ENCODE measurements at places on chromosomes 12 and 14.
A peak's percentile ranks its signal among the peaks of the same experiment; 100 is the strongest.

GRCh38 chr14:55340482-55340881, 69.3 kb downstream of the FBXO34 start:
- DNase-seq: no peak

DNA sequence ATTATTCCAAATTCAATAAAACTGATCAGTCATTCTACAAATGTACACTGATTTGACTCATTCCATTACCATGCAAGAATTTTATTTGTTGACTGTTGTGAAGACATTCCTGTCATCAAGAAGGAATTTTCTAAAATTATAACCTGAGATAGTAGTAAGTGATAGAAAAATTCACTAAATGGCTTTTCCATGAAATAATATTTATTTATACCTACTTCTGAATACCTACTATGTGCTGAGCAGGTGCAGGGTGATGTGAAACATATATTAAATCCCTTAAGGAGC, 841.7 kb downstream of the NRXN3 start:
- no peak for DNase-seq

- peak; percentile 46 for DNase-seq
Measured at GRCh38 chr12:132622437-132623071, 4.0 kb downstream of the P2RX2 start.

DNA sequence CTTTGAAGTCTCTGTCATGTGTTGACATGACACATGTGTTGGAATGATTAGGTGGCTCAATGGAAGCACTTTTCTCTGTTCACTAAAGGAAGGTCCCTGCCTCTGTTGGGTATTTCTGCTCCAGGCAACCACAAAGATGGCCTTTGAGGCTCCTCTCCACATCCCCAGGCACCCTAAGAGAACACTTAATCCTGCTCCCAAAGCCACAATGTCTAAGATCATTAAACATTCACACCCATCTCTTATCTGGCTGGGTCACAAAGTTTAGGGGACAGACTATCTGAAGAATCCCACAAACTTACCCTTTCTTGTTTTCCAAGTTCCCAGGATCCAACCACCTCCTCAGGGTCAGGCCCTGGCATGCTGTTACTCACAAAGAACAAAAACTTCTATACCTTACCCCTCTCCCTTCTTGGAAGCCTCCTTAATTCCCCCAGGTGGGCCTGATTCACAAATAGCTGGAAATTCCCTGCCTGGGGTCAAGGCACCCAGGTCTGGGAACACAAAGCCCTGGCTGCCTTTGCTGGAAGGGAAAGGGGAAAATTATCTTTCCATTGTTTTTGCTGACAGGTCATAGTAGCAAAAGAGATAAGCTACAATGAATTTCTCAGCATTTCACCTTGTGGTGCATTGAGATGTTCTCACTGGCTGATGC, 333.7 kb downstream of the PCNX1 start:
- DNase-seq: no peak

- DNase-seq: no peak
Measured at GRCh38 chr12:85617307-85618091, 218.7 kb downstream of the RASSF9 start.

- no peak for DNase-seq
Measured at GRCh38 chr14:51079085-51079484, 15.8 kb downstream of the TRIM9 start.

DNA sequence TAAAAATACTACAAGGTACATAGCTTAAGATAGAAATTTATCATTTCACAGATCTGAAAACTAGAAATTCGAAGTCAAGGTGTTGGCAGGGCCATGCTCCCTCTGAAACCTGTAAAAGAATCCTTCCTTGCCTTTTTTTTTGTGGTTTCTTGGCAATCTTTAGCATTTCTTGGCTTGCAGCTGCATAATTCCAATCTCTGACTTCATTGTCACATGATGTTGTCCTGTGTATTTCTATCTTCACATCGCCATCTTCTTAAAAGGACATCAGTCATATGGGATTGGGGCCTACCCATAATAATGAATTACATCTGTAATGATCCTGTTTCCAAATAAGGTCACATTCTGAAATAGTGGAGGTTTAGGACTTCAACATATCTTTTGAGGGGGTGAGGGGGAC, 250.4 kb downstream of the TMTC2 start:
- no peak for DNase-seq

DNA sequence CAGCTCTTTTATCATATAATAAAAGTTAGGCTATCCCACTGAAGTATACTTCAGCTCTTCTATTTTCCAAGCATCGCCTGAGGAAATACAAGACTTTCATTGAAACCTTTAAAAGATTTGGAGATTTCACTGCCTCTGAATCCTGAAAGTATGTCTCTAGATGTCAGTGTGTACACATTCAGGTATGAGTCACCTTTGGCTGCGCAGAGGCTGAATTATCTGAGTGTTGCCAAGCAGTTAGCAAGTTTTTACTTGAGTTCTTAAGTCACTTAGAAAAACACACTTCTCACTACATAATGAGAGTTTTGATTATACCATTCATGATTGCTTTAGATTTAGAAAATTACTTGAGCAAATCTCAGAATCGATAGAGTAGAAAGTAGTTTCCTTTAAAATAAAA, 210.3 kb downstream of the TMTC2 start:
- DNase-seq: no peak

DNA sequence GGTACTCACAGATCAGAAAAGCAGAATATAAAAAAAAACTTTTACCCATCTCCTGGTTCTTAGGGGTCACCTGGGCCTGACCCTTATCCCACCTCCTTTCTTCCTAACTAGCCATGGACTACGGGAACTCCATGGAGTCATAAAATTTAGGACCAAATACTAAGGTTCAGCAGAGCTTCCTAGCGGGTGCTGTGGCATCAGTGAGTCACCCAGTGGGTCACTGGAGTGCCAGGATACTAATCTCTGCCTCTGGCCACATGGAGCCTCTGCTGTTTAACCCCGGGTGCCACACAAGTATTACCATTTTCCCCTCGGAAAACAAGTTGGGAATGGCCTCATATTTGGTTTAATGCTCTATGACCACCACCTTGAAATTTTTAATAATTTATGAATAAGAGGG, 6.9 kb downstream of the ZBTB39 start:
- no peak for DNase-seq

DNA sequence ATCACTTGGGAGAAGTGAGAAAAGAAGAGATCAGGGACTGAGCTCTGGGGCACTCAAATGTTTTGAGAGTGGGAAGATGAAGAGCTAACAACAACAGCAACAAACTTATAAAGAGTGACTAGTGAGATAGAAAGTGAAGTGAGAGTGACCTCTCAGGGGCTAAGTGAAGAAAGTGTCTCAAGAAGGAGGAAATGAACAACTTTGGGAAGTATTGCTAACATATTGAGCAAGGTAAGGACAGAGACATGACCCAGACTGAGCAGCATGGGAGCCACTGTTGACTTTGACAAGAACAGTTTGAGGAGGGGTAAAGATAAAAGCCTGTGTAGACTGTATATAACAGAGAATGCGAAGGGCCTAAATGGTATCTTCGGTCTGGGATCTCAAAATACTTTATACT, 155.1 kb upstream of the BTG1 start:
- no peak for DNase-seq

- DNase-seq: no peak
Measured at GRCh38 chr14:86039176-86039575, 509.2 kb downstream of the FLRT2 start.

DNA sequence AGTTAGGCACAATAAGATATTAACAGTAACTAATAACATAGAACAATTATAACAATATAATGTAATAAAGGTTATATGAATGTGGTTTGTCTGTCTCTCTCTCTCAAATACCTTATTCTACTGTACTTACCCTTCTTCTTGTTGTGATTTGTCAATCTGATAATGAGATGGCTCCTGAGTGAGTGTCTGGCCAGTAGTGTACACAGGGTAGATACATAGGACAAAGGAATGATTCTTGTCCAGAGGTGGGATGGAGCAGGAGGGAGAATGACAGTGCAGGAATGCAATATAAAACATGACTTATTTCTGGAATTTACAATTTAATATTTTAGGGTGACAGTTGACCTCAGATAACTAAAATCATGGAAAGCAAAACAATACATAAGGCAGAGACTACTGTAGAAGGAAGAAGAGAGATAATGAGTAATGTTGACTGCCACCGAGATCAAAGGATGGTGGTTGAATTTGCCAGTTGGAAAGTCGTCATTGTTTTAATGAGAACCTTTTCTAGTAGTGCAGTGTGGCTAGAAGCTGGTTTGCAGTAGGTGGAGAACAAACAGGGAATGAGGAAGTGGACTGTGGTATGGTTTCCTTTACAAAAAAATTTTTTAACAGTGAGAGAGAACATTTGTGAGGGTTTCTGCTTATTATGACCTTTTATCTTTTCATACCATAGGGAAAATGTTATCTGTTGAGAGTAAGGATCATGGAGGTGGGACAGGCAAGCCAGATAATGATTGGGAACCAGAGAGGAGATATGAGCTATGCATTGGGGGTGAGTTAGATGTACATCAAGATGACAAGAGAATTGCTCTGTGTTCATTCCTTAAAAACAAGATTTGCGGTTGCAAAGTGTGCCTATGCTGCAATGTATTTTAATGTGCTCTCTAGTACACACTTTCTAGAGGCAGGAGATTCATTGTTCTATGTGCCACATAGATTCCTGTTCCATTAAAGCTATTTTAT, 458.3 kb downstream of the BTG1 start:
- no peak for DNase-seq

DNA sequence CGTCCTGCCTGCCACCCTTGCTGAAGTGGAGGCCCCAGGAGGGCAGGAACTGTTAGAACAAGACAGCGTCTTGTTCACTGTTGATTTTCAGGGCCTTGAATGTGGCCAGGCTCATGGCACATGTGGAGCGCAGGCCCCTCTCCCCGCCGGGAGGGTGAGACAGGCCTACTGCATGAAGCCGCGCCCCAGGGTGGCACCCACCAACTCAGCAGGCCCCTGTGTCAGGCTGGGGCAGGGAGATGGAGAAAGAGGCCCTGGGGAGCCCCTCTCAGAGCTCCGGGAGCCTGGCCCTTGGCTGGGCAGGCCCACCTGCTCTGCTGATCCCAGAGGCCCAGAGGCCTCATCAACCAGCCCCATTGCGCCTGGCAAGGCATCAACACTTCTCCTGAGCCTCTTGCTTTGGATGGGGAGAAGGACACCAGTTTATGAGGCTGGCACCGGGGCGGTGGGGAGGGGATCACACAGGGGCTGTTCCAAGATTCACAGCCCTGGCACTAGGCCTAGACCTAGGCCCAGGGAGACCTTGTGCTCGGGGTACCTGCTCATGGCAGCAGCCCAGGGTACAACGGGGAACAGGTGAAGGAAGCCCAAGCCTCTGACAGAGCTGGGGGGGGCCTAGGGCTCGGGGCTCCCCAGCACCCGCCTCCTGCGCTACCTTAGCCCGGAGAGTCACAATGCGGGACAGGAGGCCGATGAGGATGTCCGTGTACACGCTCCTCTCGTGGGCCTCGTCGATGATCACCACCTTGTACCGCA, 18.1 kb downstream of the DHX37 start:
- no peak for DNase-seq

DNA sequence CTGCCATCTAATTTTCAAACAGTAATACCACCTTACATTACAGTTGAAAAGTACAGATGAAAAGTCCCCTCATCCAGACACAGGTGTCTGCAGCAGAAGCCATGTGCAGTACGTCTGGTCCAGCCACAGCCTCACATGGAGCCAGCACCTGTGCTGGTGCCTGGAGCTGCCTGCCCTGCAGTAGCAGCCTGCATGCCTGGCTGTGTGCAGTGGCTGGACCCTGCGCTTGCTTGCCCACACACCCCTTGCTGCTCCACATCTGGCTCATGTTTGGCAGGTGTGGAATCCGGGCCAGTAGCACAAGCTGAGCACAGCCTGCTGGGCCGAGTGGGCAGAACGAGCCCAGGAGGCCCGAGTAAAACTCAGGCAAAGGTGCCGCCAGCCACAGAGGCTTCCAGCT, 21.8 kb upstream of the CPM start:
- no peak for DNase-seq

DNA sequence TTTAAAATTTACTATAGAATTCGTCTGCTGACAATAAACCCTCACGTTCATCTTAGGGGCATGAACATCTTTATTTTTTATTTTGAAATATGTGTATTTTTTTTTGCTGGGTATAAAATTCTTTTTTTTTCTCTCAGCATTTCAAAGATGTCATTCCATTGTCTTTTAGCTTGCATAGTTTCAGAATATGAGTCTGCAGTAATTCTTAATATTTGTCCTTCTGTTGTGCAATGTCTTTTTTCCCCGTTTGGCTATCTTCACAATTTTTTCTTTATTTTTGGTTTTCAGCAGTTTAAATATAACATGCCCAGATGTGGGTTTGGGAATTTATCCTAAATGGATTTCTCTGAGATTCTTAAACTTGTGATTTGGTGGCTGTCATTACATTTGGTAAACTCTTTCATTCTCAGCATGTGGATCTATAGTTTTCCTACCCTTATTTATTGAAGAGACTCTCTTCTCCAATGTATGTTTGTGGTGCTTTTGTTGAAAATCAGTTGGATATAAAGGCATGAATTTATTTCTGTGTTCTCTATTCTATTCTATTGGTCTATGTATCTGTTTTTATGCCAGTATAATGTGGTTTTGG, 37.8 kb upstream of the PLBD1 start:
- no peak for DNase-seq

- DNase-seq: no peak
Measured at GRCh38 chr12:122111089-122111641, 32.6 kb downstream of the MLXIP start.

DNA sequence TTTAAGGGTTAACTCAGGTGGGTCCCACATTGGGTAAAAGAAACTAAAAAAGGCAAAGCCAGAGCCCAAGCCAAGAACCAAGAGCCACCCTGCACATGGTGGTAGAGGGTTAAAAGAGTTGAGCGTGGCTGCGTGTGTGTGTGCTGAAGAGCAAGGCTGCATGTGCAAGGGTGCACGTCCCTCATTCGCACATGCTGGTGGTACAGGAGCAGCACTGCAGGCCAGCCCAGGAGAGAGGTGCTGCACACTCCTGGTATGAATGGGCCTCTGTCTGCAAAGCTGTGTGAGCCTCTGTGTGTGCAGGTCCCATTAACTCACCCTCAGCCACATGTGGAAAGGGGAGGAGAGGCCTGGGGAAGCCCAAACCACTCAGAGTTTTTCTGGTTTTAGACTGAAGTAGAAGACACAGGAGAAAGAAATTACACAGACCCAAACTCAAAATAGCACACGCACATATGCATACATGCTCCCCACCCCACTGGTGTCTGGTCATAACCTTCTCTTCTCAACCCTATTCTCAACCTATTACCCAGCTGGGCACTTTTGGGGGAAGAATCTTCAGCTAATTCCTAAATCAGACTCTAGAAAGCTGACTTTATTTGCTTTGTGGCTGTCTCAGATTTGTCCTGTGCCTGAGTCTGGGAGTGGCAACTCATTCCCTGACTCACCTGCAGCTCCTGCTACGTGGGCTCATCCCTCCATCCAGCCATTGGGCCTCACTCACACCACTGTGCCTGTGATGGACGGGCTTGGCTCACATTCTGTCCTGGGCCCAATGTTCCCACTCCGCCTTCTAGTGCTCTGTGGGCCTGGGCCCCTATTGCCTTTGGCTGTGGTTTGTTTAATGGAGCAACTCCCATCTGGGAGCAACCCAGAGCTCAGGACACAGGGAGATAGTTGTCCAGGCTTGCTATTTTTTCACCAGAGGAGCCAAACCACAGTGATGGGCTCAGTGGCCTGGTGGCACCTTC, 30.8 kb upstream of the COL2A1 start:
- no peak for DNase-seq

All from amniotic stem cell (primary cell).